ENCODE measurements at places on chromosomes 2 and 18.

DNA sequence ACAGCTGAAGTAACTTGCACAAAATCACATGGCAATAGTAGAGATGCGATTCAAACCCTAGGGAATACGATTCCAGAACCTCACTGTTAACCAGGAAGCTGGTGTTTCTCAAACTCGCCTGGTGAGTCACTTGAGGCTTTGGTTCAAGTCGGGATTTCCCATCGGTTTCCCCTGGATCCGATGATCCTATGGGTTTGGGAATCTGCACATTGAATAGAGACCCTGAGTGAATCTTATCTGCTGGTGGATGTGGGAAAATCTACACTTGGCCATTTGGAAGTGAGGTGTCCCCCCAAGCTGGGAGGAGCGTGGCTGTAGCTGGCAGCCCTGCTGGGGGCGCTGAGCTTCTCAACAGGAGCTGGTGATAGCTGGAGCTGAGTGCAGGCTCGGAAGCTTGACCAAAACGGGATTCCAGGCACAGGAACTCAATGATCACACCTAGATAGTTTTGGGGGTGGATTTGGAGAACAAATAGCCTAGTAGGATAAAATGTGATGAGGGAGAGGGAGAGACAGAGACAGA, 135.4 kb downstream of the PRKCE start:
- peak; percentile 68 for DNase-seq

GRCh38 chr2:61710711-61711110, 143.1 kb downstream of the FAM161A start:
- no peak for DNase-seq

GRCh38 chr2:105653302-105653701, 91.4 kb upstream of the NCK2 start:
- DNase-seq, result no peak

GRCh38 chr2:147945660-147946059, 74.9 kb downstream of the ORC4 start:
- DNase-seq, result no peak

GRCh38 chr2:152762202-152762601, 43.8 kb downstream of the ARL6IP6 start:
- no peak for DNase-seq

GRCh38 chr2:48337871-48338270, 192.1 kb upstream of the STON1 start:
- no peak for DNase-seq

Measured in suppressor macrophage treated with lipopolysaccharide for 1 hour (primary cell).